ENCODE measurements at places on chromosomes 12 and 14.

GRCh38 chr14:51581017-51581881 lies 70.5 kb upstream of the FRMD6 start:
- no peak for DNase-seq

- no peak for DNase-seq
Observed at GRCh38 chr14:93142854-93143652, 27.3 kb upstream of the ITPK1 start.

DNA sequence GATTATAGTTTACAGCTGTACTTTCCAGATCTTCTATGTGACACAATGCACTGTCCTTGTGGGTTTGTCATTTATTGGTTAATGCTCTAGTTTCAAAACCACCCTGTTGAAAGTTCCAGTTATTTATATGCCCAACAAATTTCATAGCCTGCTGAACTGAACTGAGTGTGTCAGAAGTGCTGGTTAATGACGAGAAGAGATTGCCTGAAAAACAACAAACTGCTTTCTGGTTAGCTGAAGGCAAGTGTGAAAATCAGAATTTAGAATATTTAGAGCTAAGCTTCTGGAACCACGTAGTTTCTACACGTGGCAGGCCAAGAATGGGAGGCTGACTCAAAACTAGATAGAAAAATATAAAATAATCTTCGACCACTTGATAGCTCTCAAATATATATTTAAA lies 19.1 kb upstream of the RIN3 start:
- DNase-seq, result no peak

- DNase-seq, result no peak
Observed at GRCh38 chr12:109951751-109952150, 44.4 kb downstream of the GIT2 start.

- peak; percentile 68 for DNase-seq
Observed at GRCh38 chr12:127293507-127294310, 973.3 kb upstream of the TMEM132C start.

- no peak for DNase-seq
Observed at GRCh38 chr12:44088647-44089046, 252.8 kb downstream of the TMEM117 start.

- no peak for DNase-seq
Observed at GRCh38 chr14:70955543-70956480, 48.6 kb downstream of the PCNX1 start.

- no peak for DNase-seq
Observed at GRCh38 chr14:104787736-104788135, 7.8 kb downstream of the AKT1 start.

DNA sequence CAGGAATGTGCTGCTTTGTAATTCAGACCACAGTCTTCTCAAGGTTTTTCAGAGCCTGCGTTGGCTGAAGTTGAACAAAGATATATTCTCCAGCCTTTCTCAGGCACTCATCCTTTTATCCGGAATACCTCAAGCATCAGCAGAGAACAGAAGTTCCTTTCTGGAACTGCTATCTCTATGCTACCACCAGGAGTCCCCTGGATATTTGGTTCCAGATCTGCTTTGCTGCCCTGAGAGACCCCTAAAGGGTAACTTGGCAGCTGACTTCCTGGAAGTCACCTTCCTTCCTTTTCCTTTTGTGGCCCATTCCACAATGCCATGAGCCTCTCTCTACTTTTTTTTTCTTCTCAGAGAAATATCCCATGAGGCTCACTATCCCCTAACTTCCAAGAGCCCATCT lies 188.2 kb downstream of the PLCZ1 start:
- no peak for DNase-seq

- DNase-seq, result no peak
Observed at GRCh38 chr12:94042321-94042720, 106.1 kb upstream of the PLXNC1 start.
